ENCODE measurements at places on chromosomes 16 and 17. TPM values are rescaled to one million over a fixed set of nuclear protein-coding genes. Genes with fewer than 3 reads are reported as not detected.

The TSNAXIP1 gene
- polyA plus RNA-seq: 1.4 TPM

The DLX3 gene
- polyA plus RNA-seq: not detected

The CDK3 gene
- polyA plus RNA-seq: 4.6 TPM

The PPL gene
- polyA plus RNA-seq: 1.1 TPM

The SLC16A11 gene
- 0.33 TPM for polyA plus RNA-seq

The TBC1D28 gene
- not detected for polyA plus RNA-seq

The MSLN gene
- polyA plus RNA-seq: 0.34 TPM

The CDH13 gene
- 49.6 TPM for polyA plus RNA-seq

The KRT13 gene
- polyA plus RNA-seq: not detected

The ITGB3 gene
- 12.3 TPM for polyA plus RNA-seq

The LRRC36 gene
- polyA plus RNA-seq: 0.47 TPM

The FBXL20 gene
- 6.1 TPM for polyA plus RNA-seq

Data from forelimb muscle (tissue), 1 donor.